Mesothelial cell of epicardium (in vitro differentiated cells): ENCODE measurements at places on chromosomes 3 and 15.

GRCh38 chr3:195751560-195751959 is 30.8 kb downstream of the MUC20 start:
- H3K36me3 ChIP-seq: no peaks in the 10 kb centered on the region
- no peak overlapping the region for H3K4me3 ChIP-seq
- peaks cover 19% of the 10 kb centered on the region for H3K27me3 ChIP-seq
- no peak for DNase-seq
- no peak overlapping the region for H3K27ac ChIP-seq
- no peaks in the 10 kb centered on the region for H3K4me1 ChIP-seq

GRCh38 chr15:79065706-79066376 is 24.7 kb downstream of the RASGRF1 start:
- DNase-seq: no peak
- no peak overlapping the region for H3K27ac ChIP-seq
- H3K4me3 ChIP-seq: no peak overlapping the region
- peaks cover 22% of the 10 kb centered on the region for H3K27me3 ChIP-seq

DNA sequence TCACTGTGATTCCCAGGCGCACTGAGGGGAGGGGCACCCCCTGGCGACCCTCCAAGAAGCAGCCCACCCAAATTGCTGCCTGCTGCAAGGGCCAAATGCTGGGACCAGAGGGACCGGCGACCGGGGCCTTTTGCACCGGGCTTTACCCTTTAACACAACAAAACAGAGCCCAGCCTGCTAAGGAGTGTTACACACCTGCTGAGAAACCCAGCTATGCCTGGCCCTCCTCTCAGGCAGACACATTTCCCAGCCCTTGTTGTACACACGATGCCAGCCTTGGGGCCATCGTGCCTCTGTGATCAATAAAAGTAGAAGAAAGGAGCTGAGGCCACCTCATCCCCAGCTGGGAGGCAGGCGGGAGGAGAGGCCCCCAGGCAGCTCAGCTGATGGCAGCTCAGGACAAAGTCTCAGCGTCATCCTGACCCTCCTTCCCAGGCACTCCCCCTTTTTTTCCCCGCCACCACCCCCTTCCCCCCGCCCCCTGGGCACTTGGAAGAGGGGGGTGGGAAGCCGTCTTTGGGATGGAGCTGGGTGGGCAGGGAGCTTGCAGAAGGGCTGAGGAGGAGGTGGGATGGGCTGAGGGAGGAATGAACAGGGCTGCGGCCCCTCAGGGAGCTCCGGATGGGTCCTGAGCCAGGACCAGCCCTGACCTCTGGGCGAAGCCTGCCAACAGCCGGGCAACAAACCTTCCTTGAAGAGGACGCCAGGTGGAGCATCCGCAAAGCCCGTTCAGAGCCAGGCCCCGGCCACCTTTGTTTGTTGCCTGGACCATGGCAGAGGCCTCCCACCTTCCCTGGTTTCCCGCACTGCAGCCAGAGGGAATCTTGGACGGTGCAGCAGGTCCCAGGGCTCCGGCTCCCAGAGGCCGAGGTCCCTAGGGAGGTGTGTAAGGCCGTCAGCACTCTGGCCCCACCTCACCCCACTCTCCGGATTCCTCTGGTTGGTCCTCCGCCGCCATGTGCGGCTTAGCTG is 45.9 kb upstream of the SEC61A1 start:
- H3K4me3 ChIP-seq: no peak overlapping the region
- H3K36me3 ChIP-seq: no peaks in the 10 kb centered on the region
- no peak for DNase-seq
- H3K4me1 ChIP-seq: peaks cover 3% of the 10 kb centered on the region
- H3K27me3 ChIP-seq: peaks cover 51% of the 10 kb centered on the region

GRCh38 chr15:89506026-89506686 is 9.8 kb upstream of the RHCG start:
- peaks cover 45% of the 10 kb centered on the region for H3K27me3 ChIP-seq
- no peak overlapping the region for H3K4me3 ChIP-seq
- DNase-seq: no peak
- H3K27ac ChIP-seq: no peak overlapping the region
- H3K4me1 ChIP-seq: peaks cover 4% of the 10 kb centered on the region
- no peaks in the 10 kb centered on the region for H3K36me3 ChIP-seq

DNA sequence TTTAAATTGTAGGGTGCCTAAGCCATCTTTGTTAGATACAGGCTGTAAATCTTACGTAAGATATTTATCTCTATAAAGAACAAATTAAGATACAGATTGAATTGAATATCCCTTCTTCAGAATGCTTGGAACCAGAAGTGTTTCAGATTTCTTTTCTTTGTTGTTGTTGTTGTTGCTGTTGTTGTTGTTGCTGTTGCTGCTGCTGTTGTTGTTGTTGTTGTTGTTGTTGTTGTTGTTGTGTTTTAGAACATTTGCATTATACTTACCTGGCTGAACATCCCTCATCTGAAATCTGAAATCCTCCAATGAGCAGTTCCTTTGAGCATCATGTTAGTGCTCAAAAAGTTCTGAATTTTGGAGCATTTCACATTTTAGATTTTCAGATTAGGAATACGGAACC is 26.6 kb downstream of the QTRT2 start:
- H3K27me3 ChIP-seq: no peaks in the 10 kb centered on the region
- DNase-seq: no peak
- H3K36me3 ChIP-seq: peaks cover 49% of the 10 kb centered on the region
- peaks cover 5% of the 10 kb centered on the region for H3K4me1 ChIP-seq

GRCh38 chr15:68819495-68820294 is 1.0 kb downstream of the ANP32A start:
- DNase-seq: peak; percentile 63
- H3K4me3 ChIP-seq: peak overlapping the region; percentile 86
- peaks cover 39% of the 10 kb centered on the region for H3K4me1 ChIP-seq
- H3K27me3 ChIP-seq: no peaks in the 10 kb centered on the region
- peak overlapping the region; percentile 95 for H3K27ac ChIP-seq

DNA sequence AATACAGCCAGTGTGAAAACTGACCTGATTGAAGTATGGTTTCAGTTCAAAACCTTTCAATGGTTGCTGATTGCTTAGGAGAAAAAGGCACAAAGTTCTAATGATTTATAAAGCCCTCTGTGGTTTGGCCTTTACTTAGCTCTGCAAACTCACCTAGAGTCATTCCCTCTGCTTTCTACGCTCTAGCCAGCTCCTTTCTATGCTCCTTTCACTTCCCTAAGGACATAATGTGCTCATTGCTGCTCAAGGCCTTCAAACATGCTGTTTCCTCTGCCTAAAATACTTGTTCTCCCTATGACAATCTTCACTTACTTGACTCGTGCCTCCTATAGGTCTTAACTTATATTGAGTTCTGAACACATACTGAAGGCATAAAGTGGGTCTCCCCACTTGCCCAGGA is 19.0 kb downstream of the RPL39L start:
- no peak for DNase-seq
- H3K4me3 ChIP-seq: no peak overlapping the region
- H3K27me3 ChIP-seq: no peaks in the 10 kb centered on the region
- H3K27ac ChIP-seq: no peak overlapping the region
- H3K4me1 ChIP-seq: no peaks in the 10 kb centered on the region
- peaks cover 4% of the 10 kb centered on the region for H3K36me3 ChIP-seq

GRCh38 chr3:133649486-133650068 is 12.2 kb downstream of the TOPBP1 start:
- DNase-seq: no peak
- H3K36me3 ChIP-seq: peaks cover 33% of the 10 kb centered on the region
- no peaks in the 10 kb centered on the region for H3K27me3 ChIP-seq
- no peak overlapping the region for H3K4me3 ChIP-seq

GRCh38 chr3:157335233-157336076 is 101.2 kb upstream of the PTX3 start:
- no peaks in the 10 kb centered on the region for H3K36me3 ChIP-seq
- no peaks in the 10 kb centered on the region for H3K27me3 ChIP-seq
- H3K4me3 ChIP-seq: no peak overlapping the region
- H3K4me1 ChIP-seq: no peaks in the 10 kb centered on the region
- H3K27ac ChIP-seq: no peak overlapping the region
- no peak for DNase-seq

DNA sequence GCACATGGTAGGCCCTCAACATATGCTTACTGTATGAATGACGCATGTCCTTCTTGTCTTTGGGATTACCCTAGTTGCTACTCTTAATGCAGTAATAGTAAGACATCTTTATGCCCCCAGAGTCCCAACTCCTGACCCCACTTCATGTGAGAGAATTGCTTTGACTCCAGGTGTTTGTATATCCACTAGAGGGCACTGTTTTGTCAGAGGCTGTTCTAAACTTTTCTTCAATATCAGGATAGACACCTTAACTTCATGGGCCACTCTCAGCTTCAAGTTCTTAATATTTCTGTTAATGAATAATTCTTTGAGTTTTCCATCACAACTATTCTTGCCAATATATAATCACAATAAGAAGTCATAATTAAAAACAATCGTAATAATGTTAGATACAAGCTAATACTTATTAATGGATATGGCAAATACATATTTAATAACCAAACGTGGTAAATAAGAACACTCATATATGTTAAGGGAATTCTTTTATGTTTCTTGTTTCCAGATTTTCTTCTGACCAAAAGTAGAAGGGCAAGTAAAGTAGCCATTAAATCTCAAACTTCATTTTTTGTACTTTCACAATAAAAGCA is 337.2 kb upstream of the DNAJC19 start:
- H3K27ac ChIP-seq: no peak overlapping the region
- H3K27me3 ChIP-seq: peaks cover 35% of the 10 kb centered on the region
- no peaks in the 10 kb centered on the region for H3K36me3 ChIP-seq
- no peaks in the 10 kb centered on the region for H3K4me1 ChIP-seq
- no peak for DNase-seq

- no peak overlapping the region for H3K27ac ChIP-seq
- DNase-seq: no peak
- no peaks in the 10 kb centered on the region for H3K36me3 ChIP-seq
- no peak overlapping the region for H3K4me3 ChIP-seq
- peaks cover 72% of the 10 kb centered on the region for H3K4me1 ChIP-seq
- no peaks in the 10 kb centered on the region for H3K27me3 ChIP-seq
Observed at GRCh38 chr3:141389703-141390102, 21.4 kb downstream of the ZBTB38 start.

DNA sequence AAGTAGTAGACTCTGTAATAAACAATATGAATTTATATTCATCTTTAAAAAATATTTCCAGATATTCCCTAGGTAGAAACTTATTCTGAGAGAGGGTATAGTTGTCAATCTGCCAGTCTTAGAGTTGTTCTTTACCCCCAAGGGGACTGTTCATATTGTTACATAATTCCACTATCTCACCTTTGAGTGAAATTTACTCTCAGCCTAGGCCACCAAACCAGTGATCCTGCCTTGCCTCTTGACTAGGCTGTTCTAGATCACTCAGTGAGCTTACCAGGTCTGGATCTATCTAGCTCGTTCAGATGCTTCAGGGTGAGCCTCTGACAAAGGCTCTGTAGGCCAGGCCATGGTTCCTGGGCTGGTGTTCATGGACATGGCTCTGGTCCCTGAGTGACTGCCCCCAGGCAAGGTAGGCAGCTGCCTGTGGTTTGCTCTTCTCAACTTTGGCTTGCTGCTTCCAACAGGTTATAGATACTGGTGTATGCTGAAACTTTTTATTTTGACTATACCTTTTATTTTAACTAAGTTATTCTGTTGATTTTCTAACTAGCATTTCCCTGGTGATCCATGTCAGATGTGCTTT is 27.6 kb downstream of the ZNF592 start:
- H3K4me3 ChIP-seq: no peak overlapping the region
- peaks cover 24% of the 10 kb centered on the region for H3K36me3 ChIP-seq
- no peak overlapping the region for H3K27ac ChIP-seq
- peaks cover 5% of the 10 kb centered on the region for H3K4me1 ChIP-seq

DNA sequence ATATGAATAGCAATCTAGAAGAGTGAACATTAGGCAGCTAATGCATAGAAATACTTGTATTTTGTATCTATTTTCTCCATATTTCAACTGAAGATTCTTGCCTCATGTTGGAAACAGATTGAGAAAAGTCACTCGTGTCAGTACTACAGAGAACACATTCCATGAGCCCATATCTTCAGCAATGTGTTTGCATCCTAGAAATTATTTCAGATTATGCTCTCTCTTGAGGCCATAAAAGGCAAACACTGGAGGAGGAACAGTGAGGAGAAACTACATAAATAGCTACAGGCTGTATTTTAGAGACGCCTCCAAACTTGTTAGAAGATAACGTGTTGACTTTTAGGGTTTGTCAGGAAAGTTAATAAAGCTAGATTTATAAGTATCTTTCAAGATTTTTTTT is 906.9 kb downstream of the FHIT start:
- no peak overlapping the region for H3K4me3 ChIP-seq
- DNase-seq: no peak
- H3K4me1 ChIP-seq: peaks cover 6% of the 10 kb centered on the region
- H3K27me3 ChIP-seq: no peaks in the 10 kb centered on the region

- no peak overlapping the region for H3K4me3 ChIP-seq
- peaks cover 39% of the 10 kb centered on the region for H3K36me3 ChIP-seq
- H3K4me1 ChIP-seq: no peaks in the 10 kb centered on the region
- H3K27me3 ChIP-seq: no peaks in the 10 kb centered on the region
- DNase-seq: no peak
Observed at GRCh38 chr15:22887157-22887951, 48.9 kb downstream of the NIPA2 start.

DNA sequence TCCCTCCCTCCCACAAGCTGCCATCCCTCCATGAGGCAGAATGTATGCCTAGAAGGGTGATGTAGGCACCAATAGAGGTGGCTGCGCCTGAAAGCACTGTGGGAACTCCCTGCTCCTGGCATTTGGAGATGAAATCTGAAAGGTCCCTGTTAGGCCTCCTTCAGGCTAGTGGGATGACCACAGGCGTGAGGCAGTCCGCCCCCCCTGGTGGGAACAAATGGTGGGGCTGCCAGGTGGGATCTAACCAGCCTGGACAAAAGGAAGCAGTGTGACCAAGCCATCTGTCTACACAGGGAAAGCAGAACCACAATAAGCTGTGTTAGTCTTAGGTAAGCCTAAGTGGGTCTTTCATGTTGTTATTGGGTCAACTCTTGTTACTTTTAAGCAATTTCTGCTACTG is 25.3 kb downstream of the IL5RA start:
- H3K36me3 ChIP-seq: no peaks in the 10 kb centered on the region
- H3K4me3 ChIP-seq: no peak overlapping the region
- DNase-seq: no peak
- H3K4me1 ChIP-seq: peaks cover 1% of the 10 kb centered on the region

DNA sequence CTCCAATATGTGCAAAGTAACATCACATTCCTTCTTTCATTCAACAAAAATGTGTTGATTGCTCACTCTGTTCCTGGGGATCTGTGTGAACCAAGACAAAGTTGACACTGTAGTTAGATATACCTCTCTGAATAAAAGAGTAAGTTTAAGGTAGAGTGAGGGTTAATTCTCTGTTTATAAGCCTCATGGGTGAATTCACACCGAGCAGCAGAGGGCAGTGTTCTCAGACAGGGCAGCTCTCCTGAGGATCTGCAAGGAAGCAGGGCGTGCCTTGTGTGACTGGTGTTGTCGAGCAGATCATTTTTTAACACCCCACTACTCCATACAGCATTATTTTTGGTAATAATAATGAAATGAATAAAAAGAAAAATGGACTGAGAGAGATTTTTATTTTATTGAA is 34.4 kb downstream of the PAQR9 start:
- no peak for DNase-seq
- no peaks in the 10 kb centered on the region for H3K36me3 ChIP-seq
- no peak overlapping the region for H3K4me3 ChIP-seq
- no peaks in the 10 kb centered on the region for H3K4me1 ChIP-seq
- peaks cover 2% of the 10 kb centered on the region for H3K27me3 ChIP-seq

GRCh38 chr3:121834157-121834670 is 646 bp downstream of the IQCB1 start:
- DNase-seq: no peak
- peak overlapping the region; percentile 84 for H3K4me3 ChIP-seq
- peaks cover 19% of the 10 kb centered on the region for H3K27me3 ChIP-seq
- peaks cover 12% of the 10 kb centered on the region for H3K36me3 ChIP-seq
- peaks cover 29% of the 10 kb centered on the region for H3K4me1 ChIP-seq
